ENCODE measurements at places on chromosomes 3 and 15. TPM values are rescaled to one million over a fixed set of nuclear protein-coding genes. Genes with fewer than 3 reads are reported as not detected.

CPEB1 gene
- 4.0 TPM for total RNA-seq

LSAMP gene
- 0.06 TPM for total RNA-seq

SI gene
- total RNA-seq, result not detected

ZNF501 gene
- total RNA-seq, result not detected

CKMT1B gene
- total RNA-seq, result 7.6 TPM

CAMK2N2 gene
- 1.5 TPM for total RNA-seq

CPB1 gene
- not detected for total RNA-seq

AADACL2 gene
- not detected for total RNA-seq

Data from A549 treated with CpdA at 1 μM for 4 hours (cell line).